ENCODE measurements at places on chromosomes 6 and 20.

- DNase-seq = no peak
Observed at GRCh38 chr20:46142124-46142523, 24.0 kb downstream of the CD40 start.

DNA sequence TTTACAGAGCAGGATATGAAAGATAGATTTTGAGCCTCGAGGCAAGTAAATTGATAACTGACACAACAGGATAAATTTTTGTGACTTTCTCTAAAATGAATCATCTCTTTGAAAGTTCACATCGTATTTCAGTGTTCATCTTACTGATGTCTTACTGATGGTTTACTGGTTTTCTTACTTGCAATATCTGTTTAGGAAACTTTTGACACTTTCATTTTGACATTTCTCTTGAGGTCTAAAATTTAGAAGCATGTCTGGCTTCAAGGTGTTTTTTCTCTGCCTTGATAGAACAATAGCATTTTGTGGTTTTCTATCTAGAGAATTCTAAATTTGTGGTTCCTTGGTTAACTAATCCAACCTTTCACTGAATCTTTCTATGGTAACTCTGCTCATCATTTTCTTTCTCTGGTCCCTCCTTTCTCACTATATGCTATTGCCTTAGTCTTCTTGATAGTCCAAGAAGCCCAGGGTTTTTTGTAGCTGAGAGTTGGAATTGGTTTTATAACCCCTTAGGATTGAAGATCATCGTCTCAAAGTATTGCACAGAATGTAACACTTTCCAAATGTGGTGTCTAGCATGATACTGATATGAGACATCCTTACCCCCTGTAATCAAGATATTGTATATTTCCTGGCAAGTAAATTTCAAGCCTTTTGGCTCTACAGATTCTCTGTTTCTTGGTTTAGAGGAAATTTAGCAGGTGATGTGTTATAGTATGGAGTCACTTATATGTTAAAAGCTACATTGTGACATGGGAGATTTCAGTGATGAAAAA is 98.7 kb downstream of the RNF144B start:
- DNase-seq = no peak

GRCh38 chr6:129022011-129022553 is 139.1 kb downstream of the LAMA2 start:
- DNase-seq = no peak

DNA sequence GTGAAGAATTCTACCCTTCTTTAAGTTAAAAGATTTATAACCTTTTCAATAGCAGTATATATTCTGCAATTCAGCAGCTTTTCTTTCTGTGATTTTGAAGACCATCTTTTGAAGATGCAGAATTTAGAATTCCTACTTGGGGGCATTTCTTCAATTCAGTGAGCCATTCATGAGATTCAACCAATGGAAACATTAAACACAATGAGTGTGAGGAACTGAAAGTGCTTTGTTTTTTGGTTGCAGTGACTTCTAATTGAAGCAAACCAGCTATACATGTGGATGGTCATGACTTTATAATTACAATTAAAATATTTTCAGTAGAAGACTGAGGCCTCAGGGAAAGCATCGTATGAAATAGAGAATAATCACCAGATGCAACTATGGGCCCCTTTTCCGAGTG is 108.3 kb downstream of the CARMIL1 start:
- DNase-seq = no peak

GRCh38 chr6:72739368-72739779 is 117.5 kb downstream of the KCNQ5 start:
- no peak for DNase-seq

DNA sequence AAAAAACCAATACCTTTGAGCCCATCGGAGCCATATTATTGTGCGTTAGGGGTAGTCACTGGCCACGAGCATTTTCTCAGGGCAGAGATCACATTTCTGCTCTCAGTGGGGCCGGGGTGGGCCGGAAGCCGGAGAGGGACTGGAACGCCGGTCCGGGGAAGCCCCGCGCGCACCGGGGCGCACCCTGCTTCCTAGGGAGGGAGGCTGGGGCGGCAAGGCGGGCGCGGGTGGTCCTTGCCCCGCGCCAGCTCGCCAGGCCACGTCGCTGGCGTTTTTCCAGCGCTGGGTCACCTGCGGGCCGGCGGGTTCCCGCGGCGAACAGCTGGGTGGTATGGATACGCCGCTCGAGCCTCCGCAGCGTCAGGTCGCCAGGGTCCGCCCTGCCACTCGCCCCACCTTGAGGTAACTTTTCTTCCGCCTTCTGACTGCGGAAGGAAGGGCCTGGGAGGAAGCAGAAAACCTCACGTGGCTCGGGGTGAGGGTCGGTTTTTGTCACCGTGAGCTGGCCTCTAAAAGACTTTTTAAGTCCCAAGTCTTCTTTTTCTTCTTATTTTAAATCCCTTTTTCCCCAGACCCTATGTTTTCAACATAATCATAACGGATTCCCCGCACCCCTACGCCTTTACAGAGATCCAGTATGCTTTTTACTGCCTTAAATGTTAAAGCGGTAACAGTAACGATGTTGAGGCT is 2.7 kb upstream of the EEF1A1 start:
- no peak for DNase-seq

GRCh38 chr6:134875367-134875766 is 74.5 kb downstream of the ALDH8A1 start:
- no peak for DNase-seq

- DNase-seq = no peak
Observed at GRCh38 chr6:53827531-53827930, 32.7 kb downstream of the LRRC1 start.

DNA sequence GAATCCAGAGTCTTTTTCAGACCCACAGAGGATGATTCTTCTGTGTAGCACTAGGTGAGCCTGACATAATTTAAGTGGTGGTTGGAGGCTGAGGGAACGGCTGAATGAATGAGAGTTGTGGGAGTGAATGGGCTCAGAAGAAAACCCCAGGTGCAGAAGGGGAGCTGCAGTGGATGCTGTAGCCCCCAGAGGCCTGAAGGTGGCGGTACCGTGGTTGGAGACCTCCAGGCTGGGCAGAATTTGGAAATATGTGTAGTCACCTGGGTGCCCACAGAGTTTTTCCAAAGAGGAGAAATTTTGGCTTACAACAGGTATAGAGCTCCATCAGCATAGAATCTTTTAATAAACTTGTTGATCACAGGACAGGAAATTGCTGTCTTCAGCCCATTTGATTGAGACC is 6.5 kb upstream of the RAET1G start:
- DNase-seq = no peak

GRCh38 chr20:54362283-54362682 is 113.1 kb upstream of the DOK5 start:
- DNase-seq = no peak

DNA sequence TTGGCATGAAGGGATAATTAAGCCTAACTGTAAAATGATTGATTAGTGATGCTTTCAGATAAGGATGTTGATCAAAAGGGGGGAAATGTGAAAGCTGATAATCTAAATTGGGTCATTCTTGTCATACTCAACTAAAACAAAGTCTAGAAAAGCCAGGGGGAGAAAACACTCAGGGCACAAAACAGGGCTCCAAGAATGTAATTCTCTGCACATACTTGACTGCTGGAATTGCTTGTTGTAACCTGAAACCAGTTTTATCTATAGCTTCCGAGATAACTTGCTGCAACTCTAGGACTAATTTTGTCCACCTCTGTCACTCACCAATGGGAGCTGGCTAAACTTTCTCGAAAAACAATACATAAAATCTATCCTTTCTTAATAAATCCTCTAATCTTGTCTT is 310.3 kb downstream of the CLVS2 start:
- DNase-seq = no peak

DNA sequence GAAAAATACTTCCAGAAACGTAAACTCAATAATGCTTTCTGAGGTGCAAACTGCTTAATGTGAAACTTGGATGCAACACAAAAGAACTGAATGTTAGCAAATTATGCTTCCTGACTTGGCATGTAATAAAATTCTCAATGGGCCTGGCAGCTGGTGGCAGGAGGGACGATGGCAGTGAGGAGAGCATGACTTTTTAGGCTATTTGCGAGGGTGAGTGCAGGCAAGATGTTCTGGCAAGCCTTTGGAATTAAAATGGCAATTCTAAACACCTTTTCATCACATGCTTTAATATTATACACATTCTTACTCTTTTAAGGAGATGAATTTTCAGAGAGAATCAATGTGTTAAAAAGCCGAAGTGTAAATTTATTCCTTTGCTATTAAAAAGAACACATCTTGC is 224.8 kb upstream of the CDH4 start:
- no peak for DNase-seq

DNA sequence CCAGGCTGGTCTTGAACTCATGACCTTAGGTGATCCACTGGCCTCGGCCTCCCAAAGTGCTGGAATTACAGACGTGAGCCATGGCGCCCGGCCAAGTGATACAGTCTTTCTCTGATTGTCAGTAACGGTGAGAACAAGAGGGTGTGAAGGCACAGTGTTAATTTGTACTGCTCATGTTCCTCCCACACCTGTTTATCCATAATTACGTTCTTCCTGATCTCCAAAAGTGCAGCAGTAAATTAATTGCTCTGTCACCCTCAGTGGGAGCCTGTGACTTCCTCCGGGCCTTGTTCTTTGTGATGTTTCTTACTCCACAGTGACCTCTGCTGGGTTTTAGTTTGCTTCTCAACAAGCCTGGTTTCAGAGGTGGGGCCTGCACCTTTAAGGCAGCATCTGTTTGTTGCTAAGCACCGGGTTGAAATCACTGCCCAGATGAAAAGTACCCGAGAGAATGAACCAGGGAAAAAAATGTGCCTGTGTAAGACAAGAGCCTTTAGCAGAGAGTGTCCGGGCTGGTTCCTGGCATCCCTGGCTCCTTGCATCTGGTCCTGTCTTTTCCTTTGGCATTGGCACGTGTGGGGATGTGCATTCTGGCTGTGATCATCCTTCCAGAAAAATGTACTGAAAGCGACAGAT is 89.1 kb upstream of the CLDN20 start:
- DNase-seq = no peak

DNA sequence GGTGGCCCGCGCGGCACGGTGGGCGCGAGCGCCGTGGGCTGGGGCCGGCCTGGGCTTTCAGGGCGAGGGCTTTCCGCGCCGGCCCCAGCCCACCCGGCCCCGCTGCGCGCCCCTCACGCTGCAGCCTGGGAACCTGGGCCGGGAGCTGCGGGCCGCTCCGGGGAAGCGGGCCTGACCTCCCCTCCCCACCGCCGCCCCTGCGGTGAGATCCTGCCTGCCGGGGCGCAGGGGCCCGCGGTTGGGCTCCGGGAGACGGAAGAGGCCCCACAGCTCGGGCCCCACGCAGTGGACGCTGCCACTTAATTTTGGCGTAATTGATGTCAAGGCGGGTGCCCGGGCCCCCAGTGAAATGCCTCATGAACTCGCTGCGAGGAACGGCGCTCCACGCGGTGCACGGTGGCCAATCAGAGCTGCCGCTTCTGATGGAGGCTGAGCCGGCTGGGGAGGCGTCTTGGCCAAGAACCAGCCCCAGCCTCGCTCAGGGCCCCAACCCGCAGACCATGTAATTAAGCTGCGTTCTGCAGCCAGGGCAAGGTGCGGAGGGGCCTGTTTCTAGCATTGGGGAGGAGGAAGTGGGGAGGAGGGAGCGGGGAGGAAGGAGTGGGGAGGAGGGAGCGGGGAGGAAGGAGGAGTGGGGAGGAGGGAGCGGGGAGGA is 96.1 kb upstream of the BHLHE23 start:
- DNase-seq = no peak

DNA sequence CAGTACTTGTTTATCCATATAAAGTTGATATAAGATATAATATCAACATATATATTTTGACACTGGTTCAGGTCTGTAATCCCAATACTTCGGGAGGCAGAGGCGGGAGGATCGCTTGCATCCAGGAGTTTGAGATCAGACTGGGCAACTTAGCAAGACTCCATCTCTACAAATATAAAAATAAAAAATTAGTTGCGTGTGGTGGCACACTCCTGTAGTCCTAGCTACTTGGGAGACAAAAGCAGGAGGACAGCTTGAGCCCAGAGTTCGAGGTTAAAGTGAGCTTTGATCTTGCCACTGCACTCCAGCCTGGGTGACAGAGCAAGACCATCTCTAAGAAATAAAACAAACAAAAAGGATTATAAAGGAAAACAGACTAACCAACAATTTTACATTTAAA is 8.9 kb upstream of the KATNA1 start:
- DNase-seq = no peak

- no peak for DNase-seq
Observed at GRCh38 chr6:113439866-113440265, 417.3 kb upstream of the MARCKS start.

Measured in vagina (tissue), 2 donors.